Tibial nerve (tissue), 4 donors: ENCODE measurements at places on chromosomes 7 and 10. TPM values are rescaled to one million over a fixed set of nuclear protein-coding genes. Genes with fewer than 3 reads are reported as not detected.

PHTF2 gene
- total RNA-seq = 13.7 TPM

DNA sequence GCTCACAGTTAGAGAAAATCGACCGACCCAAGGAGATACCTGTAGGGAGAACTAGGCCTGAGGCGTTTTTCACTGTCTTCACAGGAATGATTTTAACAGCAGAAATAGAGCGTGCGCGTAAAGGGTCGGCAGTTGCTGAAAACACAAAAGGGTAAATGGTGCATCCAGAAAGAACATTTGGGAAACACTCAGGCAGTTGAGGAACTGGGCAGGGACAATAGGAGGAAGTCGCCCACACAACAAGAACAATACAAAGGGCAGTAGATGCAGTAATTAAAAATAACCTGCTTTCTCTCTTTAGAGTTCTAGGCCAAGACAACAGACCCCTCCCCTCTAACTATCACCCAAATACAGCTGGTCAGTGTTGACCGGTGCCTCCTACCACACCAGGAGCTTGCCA lies 126.6 kb downstream of the SORBS1 start:
- H3K36me3 ChIP-seq = no peaks in the 10 kb centered on the region
- H3K27ac ChIP-seq = no peak overlapping the region
- no peak for DNase-seq
- peaks cover 13% of the 10 kb centered on the region for H3K4me1 ChIP-seq
- no peak overlapping the region for H3K4me3 ChIP-seq

- no peak overlapping the region for H3K27ac ChIP-seq
- no peaks in the 10 kb centered on the region for H3K27me3 ChIP-seq
- H3K36me3 ChIP-seq = no peaks in the 10 kb centered on the region
- peaks cover 4% of the 10 kb centered on the region for H3K4me1 ChIP-seq
- DNase-seq = no peak
These were observed 257.1 kb downstream of the GLI3 start for GRCh38 chr7:41979834-41980307.

GRCh38 chr7:158186406-158186805 lies 401.2 kb downstream of the PTPRN2 start:
- H3K4me1 ChIP-seq = no peaks in the 10 kb centered on the region
- no peaks in the 10 kb centered on the region for H3K27me3 ChIP-seq
- no peak for DNase-seq
- H3K36me3 ChIP-seq = no peaks in the 10 kb centered on the region
- no peak overlapping the region for H3K27ac ChIP-seq

NANOS1 gene
- total RNA-seq = 4.8 TPM

DNA sequence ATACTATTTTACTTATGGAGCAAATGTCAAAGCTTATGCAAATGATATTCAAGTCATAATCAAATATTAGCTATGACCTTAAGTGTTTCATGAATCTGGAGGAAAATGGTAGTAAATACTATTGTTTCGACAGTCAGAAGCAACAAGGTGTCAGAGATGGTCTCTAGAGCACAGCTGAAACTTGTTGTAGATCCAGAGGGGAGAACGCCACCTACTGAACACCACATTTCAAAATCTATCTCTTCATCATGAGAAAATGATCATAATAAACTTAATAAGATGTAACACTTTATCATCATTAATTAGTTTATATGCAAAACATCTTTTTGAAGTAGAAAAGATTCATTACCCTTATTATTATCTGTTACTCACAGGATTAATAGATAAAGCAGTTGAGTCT lies 418.7 kb downstream of the GATA3 start:
- no peaks in the 10 kb centered on the region for H3K4me1 ChIP-seq
- H3K27me3 ChIP-seq = no peaks in the 10 kb centered on the region
- no peak overlapping the region for H3K27ac ChIP-seq
- no peak overlapping the region for H3K4me3 ChIP-seq
- DNase-seq = no peak
- no peaks in the 10 kb centered on the region for H3K36me3 ChIP-seq

- peaks cover 63% of the 10 kb centered on the region for H3K4me1 ChIP-seq
- H3K36me3 ChIP-seq = peaks cover 14% of the 10 kb centered on the region
- no peak for DNase-seq
- H3K4me3 ChIP-seq = peak overlapping the region; percentile 66
These were observed 713 bp downstream of the LOXL4 start for GRCh38 chr10:98267069-98267893.

GRCh38 chr10:121076776-121077715 lies 225.9 kb downstream of the WDR11 start:
- no peaks in the 10 kb centered on the region for H3K36me3 ChIP-seq
- peak; percentile 61 for DNase-seq
- H3K27me3 ChIP-seq = no peaks in the 10 kb centered on the region
- H3K27ac ChIP-seq = no peak overlapping the region

DNA sequence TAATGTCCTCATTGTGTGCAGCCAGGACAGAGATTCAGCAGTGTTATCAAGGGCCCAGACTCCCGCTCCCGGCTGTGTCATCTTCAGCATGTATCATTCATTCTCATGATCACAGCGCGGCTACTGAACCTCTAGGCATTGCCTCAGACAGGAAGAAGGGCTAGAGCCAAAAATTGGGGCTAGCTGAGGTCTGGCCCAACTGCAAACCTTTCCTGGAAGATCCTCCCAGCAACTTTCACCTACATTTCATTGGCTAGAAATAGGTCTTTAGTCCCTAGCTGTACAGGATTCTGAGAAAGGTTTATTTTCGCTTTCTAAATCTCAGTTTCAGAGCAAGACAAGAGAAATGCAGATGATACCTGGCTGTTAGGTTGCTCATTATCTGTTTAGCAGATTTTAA lies 81.9 kb downstream of the CREM start:
- H3K4me1 ChIP-seq = no peaks in the 10 kb centered on the region
- DNase-seq = no peak
- peak overlapping the region; percentile 18 for H3K27ac ChIP-seq
- no peak overlapping the region for H3K4me3 ChIP-seq
- H3K27me3 ChIP-seq = no peaks in the 10 kb centered on the region
- no peaks in the 10 kb centered on the region for H3K36me3 ChIP-seq

- DNase-seq = no peak
- no peak overlapping the region for H3K27ac ChIP-seq
- peaks cover 4% of the 10 kb centered on the region for H3K4me1 ChIP-seq
These were observed 186.2 kb upstream of the PRKCQ start for GRCh38 chr10:6766131-6766801.

GRCh38 chr10:80144067-80144695 lies 11.7 kb downstream of the PLAC9 start:
- H3K4me3 ChIP-seq = no peak overlapping the region
- H3K36me3 ChIP-seq = no peaks in the 10 kb centered on the region
- peaks cover 43% of the 10 kb centered on the region for H3K4me1 ChIP-seq
- H3K27ac ChIP-seq = peak overlapping the region; percentile 41

SLC37A3 gene
- 42.9 TPM for total RNA-seq

GRCh38 chr7:143381427-143382125 lies 431 bp downstream of the ZYX start:
- no peaks in the 10 kb centered on the region for H3K36me3 ChIP-seq
- peak overlapping the region; percentile 99 for H3K27ac ChIP-seq
- peak; percentile 62 for DNase-seq
- H3K4me3 ChIP-seq = peak overlapping the region; percentile 94
- H3K4me1 ChIP-seq = peaks cover 39% of the 10 kb centered on the region
- H3K27me3 ChIP-seq = no peaks in the 10 kb centered on the region

TOMM7 gene
- 185 TPM for total RNA-seq

- H3K36me3 ChIP-seq = no peaks in the 10 kb centered on the region
- no peaks in the 10 kb centered on the region for H3K4me1 ChIP-seq
- H3K27ac ChIP-seq = no peak overlapping the region
- no peaks in the 10 kb centered on the region for H3K27me3 ChIP-seq
These were observed 1033.8 kb upstream of the AUTS2 start for GRCh38 chr7:68564306-68565135.

EMX2 gene
- 0.78 TPM for total RNA-seq

DNA sequence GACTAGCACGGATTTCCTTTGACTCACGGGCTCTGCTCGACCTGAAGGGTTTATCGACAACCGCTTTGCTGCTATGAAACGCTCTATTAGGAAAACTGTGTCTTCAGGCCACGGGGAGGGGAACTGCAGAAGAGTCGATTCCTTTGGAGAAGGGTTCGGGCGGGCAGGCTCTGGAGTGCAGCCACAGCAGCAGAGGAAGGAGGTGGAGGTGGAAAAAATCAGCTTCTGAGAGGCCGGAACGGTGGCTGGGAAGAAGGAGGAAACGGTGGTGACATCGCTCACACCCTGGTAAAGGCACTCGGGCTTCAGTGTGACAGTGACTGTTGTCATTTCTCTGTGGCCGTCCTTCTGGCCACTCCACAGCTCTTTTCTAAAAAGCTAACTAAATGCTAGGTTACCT lies 64.6 kb upstream of the MGMT start:
- no peak overlapping the region for H3K4me3 ChIP-seq
- H3K27ac ChIP-seq = no peak overlapping the region
- DNase-seq = no peak
- H3K36me3 ChIP-seq = no peaks in the 10 kb centered on the region
- H3K27me3 ChIP-seq = no peaks in the 10 kb centered on the region
- H3K4me1 ChIP-seq = peaks cover 8% of the 10 kb centered on the region

- H3K4me3 ChIP-seq = no peak overlapping the region
- no peak for DNase-seq
- no peaks in the 10 kb centered on the region for H3K36me3 ChIP-seq
- H3K27me3 ChIP-seq = no peaks in the 10 kb centered on the region
- no peak overlapping the region for H3K27ac ChIP-seq
- H3K4me1 ChIP-seq = peaks cover 10% of the 10 kb centered on the region
These were observed 142.8 kb downstream of the SLIT1 start for GRCh38 chr10:97042716-97043562.

GOLGA7B gene
- 5.7 TPM for total RNA-seq

RNLS gene
- total RNA-seq = 37.2 TPM

GTPBP4 gene
- total RNA-seq = 19.0 TPM
